ENCODE measurements at places on chromosomes 12 and 14.
A peak's percentile ranks its signal among the peaks of the same experiment; 100 is the strongest.

DNA sequence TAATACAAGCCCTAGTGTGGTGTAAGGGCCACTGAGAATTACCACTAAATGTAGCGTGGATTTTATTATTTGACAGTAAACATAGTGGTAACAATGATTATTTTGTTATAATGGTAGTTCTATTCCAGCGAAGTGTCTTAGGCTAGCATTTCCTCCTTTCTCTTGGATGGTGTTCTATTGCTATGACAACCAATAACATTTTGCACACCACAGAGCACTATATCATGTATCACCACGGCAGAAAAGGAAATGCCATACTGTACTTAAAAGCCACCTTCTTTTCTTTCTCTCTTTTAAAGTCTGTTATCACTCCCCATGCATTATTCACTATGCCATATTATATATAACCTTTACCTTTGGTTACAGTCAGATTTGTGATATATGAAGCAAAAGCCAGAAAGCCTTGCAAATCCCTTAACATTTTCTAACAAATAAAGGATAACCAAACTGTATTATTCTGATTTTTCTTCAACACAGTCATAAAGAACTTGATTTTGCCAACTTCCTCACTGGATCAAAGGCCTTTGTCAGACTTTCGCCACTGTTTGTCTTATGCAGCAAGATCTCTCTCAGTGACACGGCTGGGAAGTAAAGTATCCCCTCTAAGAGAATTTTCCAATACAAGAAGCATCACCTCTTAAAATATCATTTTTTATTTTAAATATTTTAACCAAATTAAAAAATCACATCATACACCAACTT lies 195.8 kb downstream of the FOXN3 start:
- DNase-seq = peak; percentile 84

DNA sequence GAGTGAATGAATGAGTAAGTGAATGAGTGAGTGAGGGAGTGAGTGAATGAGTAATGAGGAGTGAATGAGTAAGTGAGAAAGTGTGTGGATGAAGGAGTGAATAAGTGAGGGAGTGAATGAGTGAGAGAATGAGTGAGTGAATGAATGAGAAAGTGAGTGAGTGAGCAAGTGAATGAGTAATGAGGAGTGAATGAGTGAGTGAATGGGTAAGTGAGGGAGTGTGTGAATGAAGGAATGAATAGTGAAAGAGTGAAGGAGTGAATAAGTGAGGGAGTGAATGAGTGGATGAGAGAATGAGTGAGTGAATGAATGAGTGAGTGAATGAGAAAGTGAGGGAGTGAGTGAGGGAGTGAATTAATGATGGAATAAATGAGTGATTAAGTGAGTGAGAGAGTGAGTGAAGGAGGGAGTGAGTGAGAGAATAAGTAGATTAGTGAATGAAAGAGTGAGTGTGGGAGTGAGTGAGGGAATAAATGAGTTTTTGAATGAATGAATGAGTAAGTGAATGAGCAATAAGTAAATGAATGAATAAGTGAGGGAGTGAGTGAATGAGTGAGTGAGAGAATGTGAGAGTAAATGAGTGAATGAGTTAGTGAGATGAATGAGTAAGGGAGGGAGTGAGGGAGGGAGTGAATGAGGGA lies 364.5 kb downstream of the ADGRD1 start:
- DNase-seq = no peak

- peak; percentile 70 for DNase-seq
These were observed 66.5 kb downstream of the TBC1D30 start for GRCh38 chr12:64890873-64891468.

DNA sequence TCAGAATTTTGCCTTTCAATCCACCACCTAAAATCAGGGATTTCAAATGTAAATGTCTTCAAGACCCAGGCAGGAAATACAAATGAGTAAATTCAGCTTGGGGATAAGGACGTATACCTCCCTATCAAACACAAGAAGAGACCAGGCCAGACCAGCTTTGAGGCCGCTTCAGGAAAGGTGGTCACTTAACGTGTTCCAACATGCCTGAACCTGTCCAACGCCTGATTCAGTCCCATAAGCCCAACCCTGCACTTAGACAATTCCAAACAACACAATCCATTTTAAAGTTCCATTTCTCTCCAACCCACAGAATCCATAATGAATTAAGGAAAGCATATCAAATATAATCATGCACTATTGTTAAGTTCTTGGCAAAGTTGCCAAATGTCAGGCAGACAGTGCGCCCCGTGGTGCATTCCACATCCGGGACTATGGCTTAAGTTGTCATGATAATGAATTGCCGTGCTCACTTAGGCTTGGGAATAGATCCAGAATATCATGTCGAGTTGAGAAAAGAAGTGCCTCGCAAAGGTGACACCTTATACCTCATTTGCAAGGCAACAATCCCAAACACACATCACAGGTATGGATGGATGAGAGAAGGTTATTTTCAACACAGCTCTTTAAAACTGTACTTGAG lies 35.5 kb downstream of the CCDC60 start:
- DNase-seq = no peak

DNA sequence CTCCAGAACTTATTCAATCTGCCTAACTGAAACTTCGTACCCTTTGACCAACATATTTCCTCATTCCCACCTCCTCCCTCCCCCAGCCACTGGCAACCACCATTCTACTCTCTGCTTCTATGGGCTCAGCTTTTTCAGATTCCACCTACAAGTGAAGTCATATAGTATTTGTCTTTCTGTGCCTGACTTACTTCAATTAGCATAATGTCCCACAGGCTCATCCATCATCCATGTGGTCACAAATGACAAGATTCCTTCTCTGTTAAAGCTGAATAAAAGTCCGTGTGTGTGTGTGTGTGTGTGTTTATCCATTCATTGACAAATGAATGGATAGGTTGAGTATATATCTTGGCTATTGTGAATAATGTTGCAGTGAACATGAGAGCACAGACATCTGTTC lies 1.3 kb upstream of the C14orf39 start:
- DNase-seq = no peak

- DNase-seq = no peak
These were observed 58.3 kb downstream of the SLC8A3 start for GRCh38 chr14:70130482-70130881.

- DNase-seq = peak; percentile 74
These were observed 838 bp upstream of the ERBB3 start for GRCh38 chr12:56078931-56079722.

- DNase-seq = no peak
These were observed 330.1 kb upstream of the GARIN2 start for GRCh38 chr14:66859063-66859671.

DNA sequence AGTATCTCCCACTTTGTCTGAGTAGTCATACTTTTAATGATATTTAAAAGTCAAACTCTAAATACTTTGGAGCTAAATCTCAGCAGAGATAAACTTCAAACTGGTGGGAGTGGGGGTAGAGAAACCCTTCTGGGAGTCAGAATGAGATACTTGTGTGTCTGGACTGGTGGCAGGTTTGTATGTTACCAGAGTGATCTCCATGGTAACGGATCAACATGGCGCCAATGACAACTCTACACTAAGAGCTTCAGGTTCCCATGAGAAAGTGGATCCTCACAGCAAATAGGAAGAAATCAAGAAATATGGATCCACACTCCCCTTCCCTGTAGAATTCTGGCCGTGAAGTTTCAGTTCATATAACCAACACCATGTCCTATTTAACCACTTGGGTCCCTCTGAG lies 121.9 kb downstream of the ETV6 start:
- DNase-seq = peak; percentile 37

DNA sequence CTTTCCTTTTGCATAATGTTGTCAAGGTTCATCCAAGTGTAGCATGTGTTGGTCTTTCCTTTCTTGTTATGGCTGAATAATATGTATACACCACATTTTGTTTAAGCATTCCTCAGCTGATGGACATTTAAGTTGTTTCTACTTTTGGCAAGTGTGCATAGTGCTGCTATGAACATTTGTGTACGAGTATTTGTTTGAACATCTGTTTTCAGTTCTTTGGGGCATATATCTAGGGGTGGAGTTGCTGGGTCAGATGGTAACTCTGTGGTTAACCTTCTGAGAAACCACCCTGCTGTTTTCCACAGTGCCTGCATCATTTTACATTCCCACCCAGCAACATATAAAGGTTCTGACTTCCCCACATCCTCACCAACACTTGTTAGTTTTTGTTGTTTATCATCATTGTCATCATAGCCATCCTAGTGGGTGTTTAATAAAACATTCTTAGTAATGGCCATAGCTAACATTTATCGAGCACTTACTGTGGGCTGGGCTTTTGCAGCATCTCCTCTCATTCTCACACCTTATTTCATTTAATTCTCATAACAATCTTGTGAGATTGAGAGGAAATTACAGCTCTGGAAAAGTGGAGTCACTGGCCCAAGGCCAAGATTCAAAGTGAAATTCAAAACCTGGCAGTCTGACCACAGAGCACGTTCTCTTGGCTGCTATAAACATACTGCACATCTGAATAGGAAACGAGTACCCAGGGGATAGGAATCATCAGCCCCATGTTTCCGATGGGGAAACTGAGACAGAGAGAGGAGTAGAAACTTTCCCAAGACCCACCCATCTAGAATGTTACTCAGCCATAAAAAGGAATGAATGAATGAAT lies 193.6 kb downstream of the KSR2 start:
- DNase-seq = no peak

DNA sequence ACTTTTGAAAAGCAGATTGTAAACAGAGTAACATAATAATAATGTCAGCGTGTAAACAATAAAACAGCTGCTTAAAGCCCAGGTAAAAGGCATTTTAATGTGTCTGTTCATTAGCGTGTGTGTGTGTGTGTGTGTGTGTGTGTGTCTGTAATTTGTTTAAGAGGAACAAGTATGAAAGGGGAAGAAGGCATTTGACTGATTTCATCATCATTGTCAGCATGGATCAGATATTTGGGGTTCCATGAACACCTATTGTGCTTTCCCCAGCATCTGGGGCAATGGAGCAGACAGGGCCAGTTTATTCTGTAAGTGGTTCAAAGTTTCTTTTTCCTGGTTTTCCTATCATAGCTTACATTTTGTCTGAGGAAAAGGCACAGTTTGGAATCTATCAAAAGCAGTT lies 28.9 kb downstream of the SLC25A21 start:
- DNase-seq = no peak

DNA sequence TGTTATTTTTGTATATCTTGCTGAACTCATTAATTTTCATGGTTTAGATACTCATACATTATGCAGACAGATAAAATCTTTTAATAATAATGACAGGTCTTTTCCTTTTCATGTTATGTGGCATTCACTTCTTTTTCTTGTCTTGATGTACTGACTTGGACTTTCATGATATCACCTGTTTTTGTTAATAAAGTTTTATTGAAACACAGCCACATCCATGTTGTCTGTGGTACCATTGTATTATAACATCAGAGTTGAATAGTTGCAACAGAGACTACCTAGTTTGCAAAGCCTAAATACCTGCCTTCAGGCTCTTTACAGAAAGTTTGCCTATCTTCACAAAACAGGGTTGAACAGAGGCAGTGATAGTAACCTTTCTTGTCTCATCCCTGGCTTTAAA lies 85.1 kb downstream of the RGS6 start:
- DNase-seq = no peak

- no peak for DNase-seq
These were observed 263.7 kb downstream of the TTC6 start for GRCh38 chr14:37859177-37859576.

DNA sequence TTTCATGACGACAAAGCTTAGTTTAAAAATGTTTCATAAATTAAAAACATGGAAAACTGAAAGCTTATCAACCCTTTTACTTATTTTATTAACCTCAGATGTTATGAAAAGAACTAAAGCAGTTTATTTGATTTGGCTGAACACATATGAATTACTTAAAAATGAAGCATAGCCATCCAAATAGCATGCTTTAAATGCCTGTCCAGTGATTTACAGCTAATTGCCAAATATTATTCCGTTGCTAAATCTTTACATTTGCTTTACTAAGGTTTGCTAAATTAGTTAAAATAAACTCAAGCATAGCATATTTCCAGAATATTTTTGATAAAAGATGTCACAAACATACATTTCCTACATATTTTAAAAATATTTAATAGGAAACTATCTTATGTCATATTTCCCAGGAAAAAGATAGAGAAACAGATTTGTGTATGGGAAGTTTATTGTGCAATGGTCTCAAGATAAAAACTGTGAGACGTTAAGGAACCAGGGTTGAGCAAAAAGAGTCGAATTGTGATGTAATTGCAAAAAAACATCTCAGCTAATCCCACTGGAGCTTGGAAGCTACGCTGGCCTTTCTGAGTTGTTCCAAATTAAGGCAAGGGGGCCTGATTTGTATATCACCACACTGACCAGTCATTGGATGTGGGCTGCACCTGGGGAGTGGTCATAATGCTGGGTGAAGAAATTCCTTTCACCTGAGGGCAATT lies 25.8 kb downstream of the GPR135 start:
- peak; percentile 74 for DNase-seq

GRCh38 chr12:30422844-30423243 lies 272.8 kb downstream of the IPO8 start:
- no peak for DNase-seq

- DNase-seq = peak; percentile 67
These were observed 98.7 kb downstream of the DDHD1 start for GRCh38 chr14:53054457-53054856.

DNA sequence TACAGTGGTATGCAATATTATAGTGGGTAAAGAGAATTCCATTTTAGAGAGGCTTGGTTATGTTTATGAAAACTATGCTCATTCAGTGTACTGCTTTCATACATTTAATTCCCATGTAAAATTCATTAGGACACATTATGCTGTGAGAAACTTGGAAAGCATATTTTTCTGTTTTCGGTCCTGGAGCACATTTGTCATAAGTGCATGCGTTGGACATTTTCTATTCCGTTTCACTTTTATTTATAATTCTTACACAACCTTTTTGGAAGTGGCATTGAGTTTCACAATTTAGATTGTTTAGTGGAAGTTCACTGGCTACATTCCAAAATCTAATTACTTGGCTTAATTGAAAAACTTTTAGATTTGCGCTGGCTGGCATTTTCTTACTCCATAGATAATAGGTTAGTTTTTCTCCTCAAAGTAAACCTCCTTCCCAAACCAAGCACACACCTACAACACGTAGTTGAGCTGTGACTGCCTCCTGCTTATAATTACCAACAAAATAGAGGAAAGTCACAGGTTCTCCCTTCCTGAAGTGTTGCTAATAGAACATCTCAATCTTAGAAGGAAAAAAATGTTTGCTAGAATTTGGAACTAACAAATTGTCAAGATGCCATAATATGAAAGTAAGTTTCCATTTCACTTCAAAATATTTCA lies 938.5 kb downstream of the TRHDE start:
- DNase-seq = no peak

DNA sequence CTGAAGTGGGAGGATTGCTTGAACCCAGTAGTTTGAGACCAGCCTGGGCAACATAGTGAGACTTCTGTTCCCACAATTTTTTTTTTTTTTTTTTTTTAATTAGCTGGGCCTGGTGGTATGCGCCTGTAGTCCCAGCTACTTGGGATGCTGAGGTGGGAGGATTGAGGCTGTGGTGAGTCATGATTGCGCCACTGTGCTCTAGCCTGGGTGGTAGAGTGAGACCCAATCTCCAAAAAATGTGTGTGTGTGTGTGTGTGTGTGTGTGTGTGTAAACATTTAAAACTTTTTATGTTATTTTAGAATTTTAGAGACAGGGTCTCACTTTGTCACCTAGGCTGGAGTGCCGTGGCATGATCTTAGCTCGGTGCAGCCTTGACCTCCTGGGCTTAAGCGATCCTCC lies 6.8 kb downstream of the PPP1R36 start:
- peak; percentile 92 for DNase-seq

- DNase-seq = peak; percentile 4
These were observed 226.3 kb downstream of the SPTSSA start for GRCh38 chr14:34235643-34236300.

GRCh38 chr12:15532364-15532977 lies 210.2 kb downstream of the PTPRO start:
- DNase-seq = peak; percentile 77

GRCh38 chr12:93783832-93784231 lies 106.7 kb downstream of the CRADD start:
- DNase-seq = no peak

- no peak for DNase-seq
These were observed 178.1 kb downstream of the ETNK1 start for GRCh38 chr12:22802883-22803630.
